ENCODE measurements at places on chromosomes 16 and 17.

DNA sequence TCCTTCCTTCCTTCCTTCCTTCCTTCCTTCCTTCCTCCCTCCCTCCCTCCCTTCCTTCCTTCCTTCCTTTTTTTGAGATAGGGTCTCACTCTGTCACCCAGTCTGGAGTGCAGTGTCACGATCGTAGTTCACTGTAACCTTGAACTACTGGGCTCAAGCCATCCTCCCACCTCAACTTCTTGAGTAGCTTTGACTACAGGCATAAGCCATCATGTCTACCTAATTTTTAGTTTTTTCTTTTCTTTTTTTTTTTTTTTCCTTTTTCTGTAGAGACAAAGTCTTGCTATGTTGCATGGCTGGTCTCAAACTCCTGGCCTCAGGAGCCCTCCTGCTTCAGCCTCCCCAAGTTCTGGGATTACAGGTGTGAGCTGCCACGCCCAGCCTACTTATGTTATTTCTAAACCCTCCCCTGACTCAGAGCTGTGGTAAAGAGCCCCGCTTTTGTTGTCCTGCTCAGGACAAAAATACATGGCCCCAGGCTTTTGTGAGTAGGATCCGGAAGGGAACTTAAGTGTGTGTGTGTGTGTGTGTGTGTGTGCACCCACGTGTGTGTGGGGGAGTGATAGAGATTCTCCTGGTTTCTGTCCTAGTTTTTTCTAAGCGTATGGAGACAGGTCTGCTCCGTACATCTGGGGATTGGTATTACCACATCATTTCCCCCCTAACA lies 67.1 kb downstream of the PRKCB start:
- no peak for DNase-seq

DNA sequence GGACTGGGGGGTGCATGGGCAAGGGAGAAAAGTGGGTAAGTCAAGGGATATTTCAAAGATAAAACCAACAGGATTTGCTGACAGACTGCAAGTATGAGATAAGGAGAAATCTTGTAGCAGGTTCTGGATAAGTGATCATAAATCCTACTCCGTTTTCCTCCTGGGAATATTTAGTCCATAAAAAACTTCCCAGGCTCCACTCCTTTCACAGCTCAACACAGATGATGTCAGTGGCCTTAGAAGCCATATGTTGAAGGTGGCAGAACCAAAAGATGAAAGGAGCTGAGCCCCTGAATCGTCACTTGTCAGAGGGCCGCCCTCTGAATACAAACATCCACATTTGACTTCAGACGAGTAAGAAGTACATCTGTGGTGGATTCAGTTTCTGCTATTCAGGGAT lies 71.7 kb downstream of the GRIN2A start:
- DNase-seq = no peak

GRCh38 chr17:1653735-1654134 lies 4.1 kb upstream of the RILP start:
- DNase-seq = no peak

DNA sequence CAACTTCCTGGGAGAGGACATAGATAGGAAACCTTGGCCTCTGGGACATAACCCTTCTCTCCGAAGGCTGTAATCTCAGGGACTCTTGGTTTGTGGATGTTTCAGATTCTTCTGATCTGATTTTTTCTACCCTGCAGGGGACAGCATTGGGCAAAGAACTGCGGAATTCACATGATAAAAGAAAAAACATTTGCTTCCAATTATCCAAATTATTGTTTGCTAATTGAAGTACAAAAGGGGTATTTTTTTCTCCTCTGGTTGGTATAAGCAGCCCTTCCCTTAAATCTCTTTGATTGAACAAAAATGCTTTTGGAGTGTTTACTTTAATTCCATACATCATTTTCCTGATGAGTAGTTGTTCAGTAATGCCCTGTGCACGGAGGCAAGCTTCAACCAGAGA lies 251.7 kb upstream of the IRX3 start:
- DNase-seq = no peak

DNA sequence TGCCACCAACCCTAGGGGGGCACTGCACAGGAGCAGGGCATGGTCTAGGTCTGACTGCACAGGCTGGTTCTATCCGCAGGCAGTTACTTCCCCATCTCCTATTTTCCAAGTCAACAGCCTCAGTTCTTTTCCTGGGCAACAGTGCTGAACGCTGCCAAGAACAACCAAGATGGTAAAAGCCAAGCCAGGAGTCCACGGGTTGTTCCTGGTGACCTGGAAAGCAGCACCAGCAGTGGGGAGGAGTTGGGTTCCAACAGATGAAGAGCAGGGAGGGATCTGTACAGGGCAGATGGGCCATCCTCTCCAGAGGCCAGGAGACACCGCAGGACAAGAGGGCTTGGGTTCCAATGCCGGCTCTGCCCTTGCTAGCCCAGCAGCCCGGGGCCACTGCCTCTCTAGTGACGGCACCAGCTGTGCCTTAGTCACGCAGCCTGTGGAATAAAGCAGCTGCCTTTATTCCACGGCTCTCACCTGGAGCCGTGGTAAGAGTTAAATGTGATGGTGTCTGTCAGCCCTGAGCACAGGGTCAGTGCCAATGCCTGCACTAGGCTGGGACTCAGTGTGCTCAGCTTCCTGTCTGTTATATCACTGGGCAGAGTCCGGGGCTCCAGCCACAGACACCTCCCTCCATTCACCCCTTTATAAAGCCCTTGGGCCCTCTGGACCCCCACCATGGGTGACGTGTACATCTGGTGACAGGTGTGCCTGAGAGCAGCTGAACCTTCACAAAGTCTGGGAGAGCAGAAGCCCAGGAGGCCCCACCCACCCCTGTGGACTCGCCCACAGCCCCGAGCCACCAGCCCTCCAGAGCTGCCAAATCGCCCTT lies 44.9 kb downstream of the MARF1 start:
- no peak for DNase-seq

GRCh38 chr16:4894276-4895150 lies 42.4 kb downstream of the PPL start:
- DNase-seq = no peak

DNA sequence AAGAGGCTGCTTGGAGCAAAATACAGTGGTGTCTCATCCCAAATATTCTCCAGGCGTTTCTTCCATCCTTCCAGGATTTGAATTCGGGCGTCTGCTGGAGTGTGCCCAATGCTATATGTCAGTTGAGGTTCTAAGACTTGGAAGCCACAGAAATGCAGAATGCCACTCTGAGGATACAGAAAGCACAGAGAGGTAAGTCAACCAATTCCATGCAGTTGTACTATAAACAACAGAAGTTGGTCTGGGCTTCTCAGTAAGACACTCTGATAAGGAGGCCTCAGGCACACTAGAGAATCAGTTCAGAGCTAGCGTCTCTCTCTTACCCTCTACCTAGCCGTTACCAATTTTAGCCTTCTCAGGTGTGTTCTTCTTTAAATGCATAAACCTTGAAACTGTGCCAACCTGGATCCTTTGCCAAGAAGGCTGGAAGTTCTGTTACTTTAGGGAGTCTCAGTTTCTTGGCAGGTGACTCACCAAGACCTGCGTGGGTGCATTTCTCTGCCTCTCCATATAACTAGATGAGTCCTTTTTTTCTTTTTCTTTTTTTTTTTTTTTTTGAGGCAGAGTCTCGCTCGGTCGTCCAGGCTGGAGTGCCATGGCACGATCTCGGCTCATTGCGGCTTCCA lies 15.1 kb downstream of the NQO1 start:
- no peak for DNase-seq

DNA sequence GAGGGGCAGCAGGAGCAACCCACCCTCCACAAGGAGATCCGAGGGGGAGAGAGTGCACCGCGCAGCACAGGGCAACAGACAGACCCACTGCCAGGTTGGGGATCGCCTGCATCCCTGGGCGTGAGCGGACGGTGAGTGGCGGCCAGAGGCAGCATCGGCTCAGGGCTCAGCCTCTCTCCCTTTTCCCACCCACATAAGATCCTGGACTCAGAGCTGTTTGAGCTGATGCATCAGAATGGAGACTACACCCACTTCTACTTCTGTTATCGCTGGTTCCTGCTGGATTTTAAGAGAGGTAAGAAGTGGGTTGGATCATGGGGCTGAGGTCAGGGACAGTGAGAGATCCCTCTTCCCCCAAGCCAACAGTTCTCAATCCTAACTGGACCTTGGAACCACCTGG lies 23.2 kb downstream of the MNT start:
- no peak for DNase-seq

DNA sequence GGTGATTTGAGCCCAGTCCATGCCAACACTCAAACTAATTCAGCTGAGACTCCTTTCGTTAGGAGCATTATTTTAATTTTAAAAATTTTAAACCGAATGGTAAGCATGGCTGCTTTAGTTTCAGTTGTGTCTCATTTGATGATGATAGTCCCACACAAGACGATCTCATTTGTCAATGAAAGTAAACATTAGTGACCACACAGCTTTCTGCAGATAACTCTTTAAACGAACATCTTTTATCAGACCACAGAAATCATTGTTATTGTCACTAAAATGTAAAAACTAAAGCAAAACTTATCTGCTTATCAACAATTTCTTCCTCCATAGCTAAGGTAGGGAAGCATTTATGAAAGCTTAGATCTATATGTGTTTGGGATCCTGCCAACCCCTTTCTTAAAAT lies 382.2 kb downstream of the ZFHX3 start:
- DNase-seq = no peak

GRCh38 chr16:85293904-85294642 lies 181.8 kb upstream of the CIBAR2 start:
- DNase-seq = no peak

DNA sequence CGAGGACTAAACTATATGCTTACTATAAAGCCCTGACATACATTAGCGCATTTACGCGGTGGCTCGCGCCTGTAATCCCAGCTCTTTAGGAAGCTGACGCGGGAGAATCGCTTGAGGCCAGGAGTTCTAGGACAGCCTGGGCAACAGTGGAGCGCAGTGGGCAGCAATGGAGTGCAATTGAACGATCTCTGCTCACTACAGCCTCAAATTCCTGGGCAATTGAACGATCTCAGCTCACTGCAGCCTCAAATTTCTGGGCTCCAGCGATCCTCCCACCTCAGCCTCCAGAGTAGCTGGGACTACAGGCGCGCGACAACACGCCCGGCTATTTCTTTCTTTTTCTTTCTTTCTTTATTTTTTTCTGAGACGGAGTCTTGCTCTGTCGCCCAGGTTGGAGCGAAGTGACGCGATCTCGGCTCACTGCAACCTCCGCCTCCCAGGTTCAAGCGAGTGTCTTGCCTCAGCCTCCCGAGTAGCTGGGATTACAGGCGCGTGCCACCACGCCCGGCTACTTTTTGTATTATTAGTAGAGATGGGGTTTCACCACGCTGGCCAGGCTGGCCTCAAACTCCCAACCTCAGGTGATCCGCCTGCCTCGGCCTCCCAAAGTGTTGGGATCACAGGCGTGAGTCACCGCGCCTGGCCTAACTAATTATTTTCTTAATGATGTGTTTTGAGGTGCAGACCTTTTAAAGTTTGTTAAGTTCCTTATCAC lies 506 bp upstream of the COG7 start:
- DNase-seq = no peak

DNA sequence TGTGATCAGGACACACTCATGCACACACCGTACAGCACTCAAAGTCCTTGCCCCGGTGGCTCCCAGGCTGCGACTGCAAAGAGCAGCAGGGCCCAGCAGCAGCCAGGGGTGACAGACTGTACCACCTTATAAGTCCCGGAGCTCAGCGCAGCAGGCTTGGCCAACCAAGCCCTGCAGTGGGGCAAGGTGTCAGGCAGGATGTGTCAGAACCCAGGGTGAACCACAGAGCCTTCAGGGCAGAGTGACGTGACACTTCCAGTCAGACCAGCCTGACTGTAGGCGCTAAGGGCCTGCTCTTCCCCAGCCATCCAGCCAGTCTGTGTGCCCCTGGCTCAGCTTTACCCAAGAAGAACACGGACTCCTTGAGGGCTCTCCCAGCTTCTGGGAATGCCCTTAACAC lies 204.1 kb downstream of the COPRS start:
- no peak for DNase-seq

DNA sequence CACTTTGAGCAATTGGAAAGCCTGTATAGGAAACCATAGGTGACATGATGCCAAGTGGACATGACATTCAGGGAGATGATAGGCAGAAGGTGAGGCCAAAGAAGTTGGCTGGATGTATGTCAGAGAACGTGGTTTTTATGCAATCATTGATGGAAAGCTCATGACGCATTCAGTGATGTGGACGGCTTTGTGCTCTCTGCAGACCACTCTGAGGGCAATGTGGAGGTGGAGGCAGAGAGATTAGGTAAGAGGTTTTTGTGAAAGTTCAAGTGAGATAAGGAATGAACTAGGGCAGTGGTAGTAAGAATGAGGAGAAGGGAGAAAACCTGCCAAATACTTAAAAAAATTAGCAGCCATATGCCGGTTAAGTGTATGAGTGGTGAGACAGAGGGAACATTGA lies 99.0 kb downstream of the PRKCA start:
- DNase-seq = no peak

GRCh38 chr16:49194537-49195236 lies 87.0 kb downstream of the CBLN1 start:
- DNase-seq = no peak

DNA sequence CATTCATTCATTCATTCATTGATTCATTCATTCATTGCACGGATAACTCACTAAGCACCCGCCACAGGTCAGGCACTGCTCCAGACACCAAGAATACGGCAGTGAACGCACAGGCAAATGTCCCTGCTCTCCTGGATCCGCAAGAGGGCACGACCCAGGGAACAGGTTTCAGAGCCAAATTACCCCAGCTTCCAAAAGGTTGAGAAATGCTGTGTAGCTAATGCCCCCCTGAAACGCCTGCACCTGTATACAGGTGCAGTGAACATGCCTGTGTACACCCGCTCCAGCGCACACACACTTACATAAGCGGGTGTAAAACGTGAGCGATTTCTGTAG lies 9.6 kb upstream of the UBE2I start:
- DNase-seq = no peak

DNA sequence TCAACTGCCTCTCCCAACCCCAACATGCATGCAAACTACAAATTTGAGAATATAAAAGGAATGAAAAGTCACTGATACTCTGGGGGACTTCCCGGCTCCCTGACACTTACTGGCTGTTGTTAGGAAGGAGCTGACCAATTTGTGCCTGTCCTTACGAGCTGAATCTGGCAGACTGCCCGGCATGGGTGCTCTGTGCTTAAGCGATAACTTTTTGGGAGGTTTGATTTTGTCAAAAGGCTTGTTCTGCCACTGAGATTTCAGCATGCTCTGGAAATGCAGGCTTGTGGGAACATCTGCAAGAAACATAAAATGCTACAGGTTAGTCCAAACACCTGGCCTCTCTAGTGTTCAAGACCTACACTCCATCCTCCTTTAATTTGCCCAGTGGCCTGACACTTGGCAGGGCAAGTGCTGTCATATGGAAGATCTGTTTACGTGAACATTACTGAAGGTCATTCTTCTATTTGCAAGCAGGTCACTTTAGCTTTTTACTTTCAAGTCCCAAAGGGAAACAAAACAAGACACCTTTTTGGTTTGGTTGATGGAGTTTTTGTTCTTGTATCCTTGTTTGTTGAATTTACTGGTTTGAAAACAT lies 40.6 kb downstream of the STH start:
- no peak for DNase-seq

DNA sequence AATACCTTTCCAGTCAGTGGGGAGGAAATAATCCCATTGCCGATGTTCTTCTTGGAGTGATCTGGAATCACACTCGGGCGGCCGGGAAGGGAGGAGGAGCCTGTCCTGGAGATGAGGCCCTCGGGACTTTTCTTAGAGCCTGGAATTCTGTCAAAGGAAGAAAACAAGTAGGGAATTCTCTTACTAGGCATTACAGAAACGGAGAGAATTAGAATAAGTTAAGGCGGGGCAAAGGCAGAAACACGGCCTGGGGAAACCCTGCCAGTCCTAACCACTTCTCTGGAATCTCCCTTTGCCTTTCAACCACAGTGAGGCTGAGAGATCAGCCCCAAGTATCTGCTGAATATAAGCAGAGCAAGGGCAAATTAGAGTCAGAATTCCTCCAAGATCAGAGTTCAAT lies 27.8 kb downstream of the USP36 start:
- no peak for DNase-seq

GRCh38 chr16:84214451-84215066 lies 23.6 kb downstream of the ADAD2 start:
- DNase-seq = no peak
